GM04503 (cell line): ENCODE measurements at places on chromosomes 13 and 19.

GRCh38 chr13:48731957-48732569 lies 78.3 kb downstream of the CYSLTR2 start:
- DNase-seq = no peak

DNA sequence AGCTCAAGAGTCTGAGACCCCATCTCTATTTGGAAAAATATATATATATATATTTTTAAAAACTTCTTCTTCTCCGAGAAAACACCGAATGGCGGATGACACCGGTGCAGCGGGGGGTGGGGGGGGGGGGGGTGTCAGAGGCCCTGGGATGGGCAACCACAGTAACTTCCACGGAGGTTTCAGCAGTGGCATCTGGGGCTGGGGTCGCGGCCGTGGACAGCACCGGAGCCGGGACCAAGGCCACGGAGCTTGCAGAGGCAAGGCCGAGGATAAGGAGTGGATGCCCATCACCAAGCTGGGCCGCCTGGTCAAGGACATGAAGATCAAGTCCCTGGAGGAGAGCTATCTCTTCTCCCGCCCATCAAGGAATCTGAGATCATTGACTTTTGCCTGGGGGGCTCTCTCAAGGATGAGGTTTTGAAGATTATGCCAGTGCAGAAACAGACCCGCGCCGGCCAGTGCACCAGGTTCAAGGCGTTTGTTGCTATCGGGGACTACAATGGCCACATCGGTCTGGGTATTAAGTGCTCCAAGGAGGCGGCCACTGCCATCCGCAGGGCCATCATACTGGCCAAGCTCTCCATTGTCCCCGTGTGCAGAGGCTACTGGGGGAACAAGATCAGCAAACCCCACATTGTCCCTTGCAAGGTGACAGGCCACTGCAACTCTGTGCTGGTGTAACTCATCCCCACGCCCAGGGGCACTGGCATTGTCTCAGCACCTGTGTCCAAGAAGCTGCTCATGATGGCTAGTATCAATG lies 59.0 kb downstream of the EPS15L1 start:
- DNase-seq = no peak

- DNase-seq = no peak
These were observed 1251.9 kb downstream of the PCDH17 start for GRCh38 chr13:58883405-58883804.

DNA sequence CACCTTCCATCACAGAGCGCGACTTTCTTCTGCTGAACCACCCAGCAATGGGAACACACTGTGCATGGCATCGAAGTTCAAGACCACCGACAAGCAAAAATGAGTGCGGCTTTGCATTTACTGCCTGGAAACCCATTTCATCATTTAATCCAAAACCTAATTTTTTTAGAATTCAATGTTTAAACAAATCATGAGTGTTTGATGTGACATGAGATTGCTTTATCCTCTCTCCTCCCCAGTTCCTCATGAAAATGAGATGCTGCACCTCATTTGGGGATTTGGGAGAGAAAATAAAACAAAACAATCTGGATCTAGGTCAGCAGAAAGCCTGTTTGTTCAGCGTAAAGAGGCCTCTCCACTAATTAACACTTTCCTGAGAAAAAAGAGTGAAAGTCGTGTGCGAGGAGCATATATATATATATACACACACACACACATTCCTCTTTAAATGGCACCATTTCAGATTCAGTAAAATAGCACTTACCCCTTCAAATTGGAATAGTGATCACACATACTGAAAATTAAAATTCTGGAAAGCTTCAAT lies 126.2 kb downstream of the DCT start:
- no peak for DNase-seq

DNA sequence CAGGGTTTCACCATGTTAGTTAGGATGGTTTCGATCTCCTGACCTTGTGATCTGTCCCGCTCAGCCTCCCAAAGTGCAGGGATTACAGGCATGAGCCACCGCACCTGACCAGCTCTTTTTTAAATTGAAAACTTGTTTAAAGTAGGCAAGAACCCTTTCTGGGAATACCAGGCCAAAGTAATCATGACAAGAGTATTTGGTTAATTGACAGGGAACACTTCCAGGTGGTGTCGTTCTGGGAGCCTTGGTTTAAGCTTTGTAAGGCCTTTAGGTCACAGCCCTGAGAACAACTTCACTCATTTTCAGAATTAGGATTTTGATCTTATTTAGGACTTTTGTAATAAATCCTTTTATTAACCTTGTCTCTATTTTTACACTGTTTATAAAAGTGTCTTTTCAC lies 115.2 kb downstream of the LMO7 start:
- no peak for DNase-seq

DNA sequence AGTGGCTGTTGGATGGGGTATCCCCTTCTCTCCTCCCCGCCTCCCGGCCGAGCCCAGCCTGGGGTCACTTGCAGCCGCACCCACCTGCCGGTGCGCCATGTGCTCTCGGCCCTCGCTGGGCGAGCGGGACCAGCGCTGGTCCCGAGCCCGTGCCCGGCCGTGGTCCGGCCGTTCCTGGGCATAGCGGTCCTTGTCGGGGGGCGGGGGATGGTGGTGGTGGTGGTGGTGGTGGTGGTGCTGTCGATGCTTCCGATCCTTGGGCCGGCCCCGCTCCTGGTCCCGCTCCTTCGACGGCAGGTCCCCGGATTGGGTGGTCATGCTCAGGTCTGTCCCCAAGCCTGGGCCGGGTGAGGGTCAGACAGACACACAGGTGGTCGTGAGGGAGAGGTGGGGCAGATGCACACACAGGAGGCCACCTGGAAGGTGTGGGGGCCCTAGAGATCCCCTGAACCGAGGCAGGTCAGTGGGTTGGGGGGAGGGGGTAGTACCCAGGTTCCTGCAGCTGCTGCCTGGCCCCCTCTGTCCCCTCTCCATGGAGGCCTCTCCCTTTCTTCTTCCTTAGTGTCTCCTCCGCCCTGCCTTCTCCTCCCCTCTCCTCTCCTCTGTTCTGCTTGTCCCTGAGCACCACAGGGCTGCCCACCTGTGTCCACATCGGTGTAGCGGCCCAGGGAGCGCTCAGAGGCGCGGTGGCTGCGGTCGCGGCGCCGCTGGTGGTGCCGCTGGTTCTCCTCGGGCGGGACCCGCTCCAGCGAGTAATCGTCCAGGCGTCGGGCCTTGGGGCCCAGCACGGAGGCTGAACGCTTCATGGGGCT lies 58.7 kb downstream of the IER2 start:
- DNase-seq = no peak

- DNase-seq = peak; percentile 44
These were observed 28.2 kb upstream of the PSG7 start for GRCh38 chr19:42965176-42965575.

DNA sequence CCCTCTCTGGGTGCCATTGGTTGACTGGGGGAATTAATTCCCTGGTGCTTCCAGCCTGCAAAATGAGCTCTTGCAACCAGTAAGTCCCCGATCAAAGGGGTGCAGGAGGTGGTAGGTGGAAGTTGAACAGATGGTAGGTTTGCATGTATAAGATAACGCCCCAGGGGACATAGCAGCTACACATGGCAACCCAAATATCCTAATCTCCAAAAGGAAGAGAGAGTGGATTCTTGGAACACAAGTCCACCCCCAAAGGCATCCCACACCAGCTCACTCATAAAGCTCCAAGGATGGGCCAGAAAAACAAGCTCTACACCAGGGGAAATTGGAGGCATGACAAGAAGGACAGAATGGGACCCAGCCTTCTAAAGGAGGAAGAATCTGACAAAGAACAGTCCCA lies 4.8 kb downstream of the CD209 start:
- DNase-seq = no peak

GRCh38 chr13:97423300-97424045 lies 10.5 kb upstream of the RAP2A start:
- DNase-seq = no peak

DNA sequence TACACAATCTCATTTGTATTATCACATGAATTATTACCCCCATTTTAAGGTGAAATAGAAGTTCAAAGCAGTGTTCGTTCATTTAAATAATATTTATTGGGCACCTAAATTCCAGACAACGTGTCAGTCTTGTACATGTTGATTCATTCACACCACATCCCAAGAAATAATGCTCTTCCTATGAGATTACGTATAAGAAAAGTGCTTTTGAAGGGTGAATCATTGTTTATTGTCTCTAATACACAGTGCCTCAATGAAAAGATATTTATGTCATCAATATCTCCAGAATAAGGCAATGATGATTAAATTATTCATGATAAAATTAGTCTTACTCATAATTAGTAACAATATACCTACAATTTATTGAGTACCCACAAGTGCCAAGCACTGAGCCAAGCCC lies 35.6 kb downstream of the CLDN10 start:
- DNase-seq = no peak

DNA sequence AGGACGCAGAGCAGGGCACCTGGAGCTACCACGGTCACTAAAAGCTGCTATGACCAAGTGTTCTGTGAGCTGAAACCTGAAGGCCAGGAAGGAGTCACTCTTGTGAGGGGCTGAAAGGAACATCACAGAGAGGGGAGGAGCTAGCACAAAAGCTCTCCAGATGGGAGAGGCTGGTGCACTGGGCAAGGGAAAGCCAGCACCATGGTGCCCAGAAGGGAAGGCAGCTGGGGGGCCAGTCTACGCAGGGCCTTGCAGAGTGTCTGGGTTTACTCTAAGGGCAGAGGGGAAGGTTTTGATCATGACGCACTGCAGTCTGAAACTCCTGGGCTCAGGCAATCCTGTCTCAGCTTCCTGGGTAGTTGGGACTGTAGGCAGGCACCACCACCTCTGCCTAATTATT lies 4.1 kb upstream of the ZNF580 start:
- no peak for DNase-seq

DNA sequence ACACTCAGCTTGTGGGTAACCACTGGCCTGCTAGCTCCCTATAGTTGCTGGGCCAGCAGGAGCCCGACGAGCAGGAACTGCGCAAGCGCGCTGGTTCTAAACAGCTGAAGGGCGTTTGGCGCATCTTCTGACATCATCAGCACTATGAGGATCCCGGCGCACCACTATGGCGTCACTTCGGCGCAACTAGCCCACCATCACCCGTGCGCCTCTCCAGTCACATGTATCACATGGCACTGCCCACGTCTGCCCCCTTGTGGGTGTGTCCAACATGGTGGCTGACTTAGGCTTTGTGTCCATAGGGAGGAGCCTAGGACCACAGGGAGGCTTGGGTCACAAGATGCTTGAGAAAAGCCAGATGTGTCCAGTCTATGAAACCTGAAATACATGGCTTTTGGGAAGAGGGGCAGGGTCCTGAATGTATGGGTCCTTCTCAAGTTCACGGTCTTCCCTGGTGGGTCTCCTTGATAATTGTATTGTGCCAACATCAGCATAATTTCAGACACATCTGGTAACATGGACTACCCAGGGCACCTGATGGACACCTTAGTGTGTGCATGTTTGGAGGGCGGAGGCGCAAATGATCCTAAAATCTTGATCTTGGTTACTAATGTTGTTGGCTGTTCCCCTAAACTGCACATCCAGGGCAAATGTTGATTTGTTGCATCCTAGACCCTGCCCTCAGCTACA lies 18.0 kb downstream of the KLK4 start:
- DNase-seq = no peak

DNA sequence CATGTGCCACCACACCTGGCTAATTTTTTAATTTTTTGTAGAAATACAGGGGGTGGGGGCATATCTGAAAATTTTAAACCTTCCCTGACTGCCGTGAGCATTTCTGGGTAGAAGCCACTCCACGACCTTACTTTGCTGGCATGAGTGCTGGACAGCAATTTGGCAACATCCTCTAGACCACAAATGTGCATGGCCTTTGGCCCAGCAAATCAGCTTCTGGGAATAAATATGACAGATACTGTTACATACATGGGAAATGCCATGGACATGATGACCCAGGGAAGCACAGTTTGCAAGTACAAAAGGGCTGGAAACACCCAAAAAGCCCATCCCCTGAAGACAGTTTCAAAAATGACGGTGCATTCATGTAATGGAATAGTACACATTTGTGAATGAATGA lies 3.2 kb upstream of the PVR start:
- peak; percentile 54 for DNase-seq

DNA sequence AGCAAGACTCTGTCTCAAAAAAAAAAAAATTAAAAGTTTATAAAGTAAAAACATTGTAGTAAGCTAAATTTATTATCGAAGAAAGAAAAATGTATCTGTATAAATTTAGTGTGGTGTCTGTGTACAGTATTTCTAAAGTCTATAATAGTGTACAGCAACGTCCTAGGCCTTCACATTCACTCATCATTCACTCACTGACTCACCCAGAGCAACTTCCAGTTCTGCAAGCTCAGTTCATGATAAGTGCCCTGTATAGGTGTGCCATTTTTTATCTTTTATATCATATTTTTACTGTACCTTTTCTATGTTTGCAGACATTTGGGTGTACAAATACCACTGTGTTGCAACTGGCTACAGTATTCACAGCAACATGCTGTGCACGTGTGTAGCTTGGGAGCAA lies 118.1 kb downstream of the TNFRSF19 start:
- no peak for DNase-seq

DNA sequence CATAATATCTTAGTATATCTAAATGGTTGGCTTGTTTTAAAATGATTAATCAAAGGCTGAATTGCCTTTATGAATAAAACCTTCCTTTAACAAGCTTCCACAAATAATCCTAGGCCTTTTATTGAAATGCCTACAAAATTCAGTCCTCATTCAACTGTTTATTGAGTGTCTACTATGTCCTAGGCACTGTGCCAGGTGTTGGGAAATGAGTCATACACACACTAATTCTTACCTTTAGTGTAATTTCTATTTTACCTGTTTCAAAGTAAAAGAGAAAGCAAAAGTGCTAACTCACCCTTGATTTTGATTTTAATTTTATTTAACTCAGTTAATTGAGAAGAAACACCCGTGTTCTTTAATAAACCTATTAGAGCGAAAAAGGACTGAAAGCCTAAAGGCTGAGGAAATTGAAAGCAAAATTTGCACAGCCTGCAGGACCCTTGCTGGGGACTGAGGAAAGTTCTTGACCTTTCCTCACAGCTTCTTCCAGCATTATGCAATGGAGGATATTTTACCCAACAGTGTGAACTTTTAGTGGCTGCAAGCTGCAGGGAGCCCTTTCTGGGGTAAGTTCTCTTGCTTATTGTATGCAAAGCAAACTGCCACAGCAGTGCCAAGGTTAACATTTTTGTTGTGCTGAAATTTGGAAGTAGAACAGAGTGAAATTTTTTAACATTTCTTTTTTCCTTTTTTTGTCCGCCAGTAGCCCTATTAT lies 83.1 kb downstream of the B3GLCT start:
- no peak for DNase-seq

DNA sequence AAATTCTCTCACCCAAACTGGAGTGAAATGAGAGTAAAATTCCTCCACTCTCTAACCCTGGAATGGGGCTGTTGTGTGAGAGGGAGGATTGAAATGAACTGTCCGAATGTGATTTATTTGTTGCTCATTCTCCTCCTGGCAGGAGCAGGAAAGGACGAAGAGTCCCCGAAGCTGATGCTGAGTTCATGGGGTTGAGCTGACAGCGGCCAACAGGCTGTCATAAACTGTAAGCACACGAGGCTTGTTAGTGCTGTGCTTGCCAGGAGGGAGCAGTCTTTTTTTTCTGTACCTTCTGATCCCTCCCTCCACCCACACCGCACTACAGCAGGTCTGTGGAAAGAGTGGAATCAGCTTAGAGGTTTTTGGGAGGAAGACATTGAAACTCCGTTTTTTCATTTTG lies 33.1 kb upstream of the ZNF331 start:
- DNase-seq = no peak

GRCh38 chr13:100625447-100625846 lies 36.9 kb upstream of the GGACT start:
- DNase-seq = no peak
